ENCODE measurements at places on chromosomes 3 and 15.

GRCh38 chr3:157375342-157375986 lies 61.2 kb upstream of the PTX3 start:
- DNase-seq = no peak

DNA sequence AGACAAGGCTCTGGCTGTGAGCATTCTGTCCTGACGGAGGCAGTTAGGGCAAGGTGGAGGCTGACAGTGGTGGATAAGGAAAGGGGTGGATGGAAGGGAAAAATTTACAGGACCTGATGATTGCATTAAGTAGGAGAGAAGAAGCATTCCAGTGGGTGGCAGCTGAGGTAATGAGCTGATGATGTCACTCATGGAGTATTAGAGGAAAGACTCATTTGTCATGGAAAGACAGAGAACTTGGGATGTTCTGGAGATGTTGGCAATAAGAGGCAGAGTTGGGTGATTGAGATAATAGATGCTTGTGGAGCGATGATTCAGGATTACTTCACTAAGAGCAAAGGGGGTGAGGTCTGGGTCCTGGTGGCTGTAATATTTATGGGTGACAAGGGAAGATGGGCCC lies 63.6 kb upstream of the SCN5A start:
- DNase-seq = no peak

DNA sequence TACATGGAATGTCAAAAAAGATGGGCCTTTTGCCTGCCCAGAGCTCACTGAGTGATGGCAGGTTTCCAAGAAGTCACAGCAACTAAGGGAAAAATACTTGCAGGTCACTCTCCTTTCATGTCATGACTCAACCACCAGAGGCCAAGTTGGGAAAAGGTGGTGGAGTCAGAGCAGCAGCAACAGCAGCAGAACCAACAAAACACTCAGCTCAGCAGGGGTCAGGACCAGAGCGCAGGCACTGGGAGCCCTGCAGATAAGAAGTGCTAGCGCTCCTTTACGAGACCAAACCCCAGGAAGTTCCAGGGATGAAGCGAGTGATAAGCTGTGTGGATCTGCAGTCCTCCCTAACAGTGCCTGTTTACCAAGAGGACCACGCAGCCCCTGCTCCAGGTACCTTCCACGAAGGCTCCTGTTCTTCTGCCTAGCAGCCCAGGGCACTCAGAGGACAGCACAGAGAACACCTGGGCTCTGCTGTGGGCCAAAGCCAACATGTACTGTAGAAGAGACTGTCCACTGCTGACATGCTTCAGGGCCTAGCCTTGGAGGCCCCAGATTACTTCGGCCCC lies 26.0 kb downstream of the POC1A start:
- no peak for DNase-seq

DNA sequence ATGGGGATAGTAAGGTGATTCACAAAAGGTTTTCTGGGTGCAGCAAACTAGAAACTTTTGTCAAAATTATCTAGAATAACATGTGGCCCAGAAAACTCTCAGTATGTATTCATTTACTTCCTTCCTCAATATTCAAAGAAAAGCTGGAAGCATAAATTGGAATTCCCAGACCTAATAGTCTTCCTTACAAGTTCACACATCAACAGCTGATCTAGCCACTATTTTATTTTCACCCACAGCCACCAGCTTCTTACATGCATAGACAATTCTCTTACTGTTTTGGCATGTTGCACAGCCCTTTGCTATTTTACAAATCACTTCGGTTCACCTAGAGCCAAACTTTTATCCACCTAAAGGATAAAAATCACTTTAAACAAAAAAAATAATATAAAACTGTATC lies 647.8 kb upstream of the CCDC54 start:
- DNase-seq = no peak

- DNase-seq = no peak
Measured at GRCh38 chr3:34066328-34066727, 267.9 kb downstream of the PDCD6IP start.

DNA sequence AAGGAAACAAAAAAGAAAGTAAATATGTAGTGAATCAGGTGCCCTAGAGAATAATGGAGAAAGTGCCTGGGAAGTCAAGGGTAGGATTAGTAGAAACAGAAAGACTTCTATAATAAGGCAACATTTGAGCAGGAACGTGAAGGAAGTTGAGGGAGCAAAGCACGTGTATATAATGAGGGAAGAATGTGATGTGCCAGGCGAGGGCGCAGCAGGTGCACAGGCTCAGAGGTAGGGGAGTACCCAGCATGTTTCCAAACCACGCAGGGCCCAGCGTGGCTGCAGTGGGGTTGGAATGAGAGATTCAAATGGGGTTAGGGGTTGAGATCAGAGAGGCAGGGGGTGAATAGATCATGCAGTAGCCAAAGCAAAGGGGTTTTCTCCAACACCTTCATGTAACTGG lies 91.9 kb upstream of the VGLL4 start:
- DNase-seq = no peak

GRCh38 chr3:123869165-123869564 lies 15.0 kb downstream of the MYLK start:
- no peak for DNase-seq

- DNase-seq = no peak
Measured at GRCh38 chr3:108295421-108296175, 750 bp upstream of the HHLA2 start.

- DNase-seq = no peak
Measured at GRCh38 chr3:8629151-8630021, 15.2 kb downstream of the SSUH2 start.

DNA sequence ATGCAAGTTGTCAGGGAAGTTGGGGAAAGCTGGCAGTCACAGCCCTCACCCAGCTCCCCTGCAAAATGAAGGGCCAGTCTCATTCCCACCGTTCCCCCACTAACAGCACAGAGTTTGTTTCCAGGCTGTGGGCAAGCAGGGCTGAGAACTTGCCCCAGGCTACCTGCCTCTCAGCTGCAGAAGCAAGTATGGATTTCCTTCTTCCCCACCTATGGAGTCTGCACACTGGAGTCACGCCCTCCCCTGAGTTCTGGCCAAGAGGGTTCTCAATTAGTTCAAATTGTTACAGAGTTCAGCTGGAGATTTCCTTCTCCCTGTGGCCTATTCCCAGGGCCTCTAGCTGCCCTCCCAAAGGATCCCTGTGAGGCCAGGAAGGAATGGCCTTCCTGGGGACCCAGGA lies 90.1 kb upstream of the ATP11B start:
- no peak for DNase-seq

DNA sequence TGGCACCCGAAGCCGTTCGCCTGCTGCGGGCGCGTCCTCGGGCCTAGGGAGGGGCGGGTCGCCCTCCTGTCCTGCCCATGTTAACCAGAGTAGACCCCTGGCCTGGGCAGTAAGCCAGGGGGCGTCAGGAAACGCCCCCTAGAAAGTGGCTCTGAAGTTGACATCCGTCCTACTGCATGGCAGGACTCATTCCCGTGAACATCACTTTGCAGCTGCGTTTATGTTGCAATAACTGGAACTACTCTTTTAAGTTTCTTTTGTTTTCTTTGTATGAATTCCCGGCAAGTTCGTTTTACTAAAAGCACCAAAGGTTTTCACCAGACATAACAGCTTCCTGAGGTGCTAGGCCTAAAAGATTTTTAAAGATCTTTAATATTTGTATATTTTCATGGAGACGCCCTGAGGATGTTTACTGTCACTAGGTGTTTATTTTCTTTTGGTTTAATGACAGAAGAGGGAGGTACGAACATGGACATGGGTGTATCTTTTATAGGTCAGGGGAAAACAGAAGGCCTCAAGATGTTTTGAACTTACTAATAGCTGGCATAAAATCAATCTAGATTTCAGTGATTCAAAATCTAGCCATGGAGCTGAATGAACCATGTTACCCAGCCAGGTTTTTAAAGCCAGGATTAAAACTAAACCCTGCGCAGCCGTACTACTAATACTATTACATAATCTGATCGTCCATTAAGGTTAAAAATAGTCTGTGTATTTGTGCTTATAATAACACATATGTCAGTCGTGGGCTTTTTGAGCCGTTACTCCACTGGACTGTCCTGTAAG lies 1.0 kb downstream of the C15orf61 start:
- DNase-seq = no peak

- DNase-seq = no peak
Measured at GRCh38 chr3:30686176-30686575, 79.8 kb downstream of the TGFBR2 start.

DNA sequence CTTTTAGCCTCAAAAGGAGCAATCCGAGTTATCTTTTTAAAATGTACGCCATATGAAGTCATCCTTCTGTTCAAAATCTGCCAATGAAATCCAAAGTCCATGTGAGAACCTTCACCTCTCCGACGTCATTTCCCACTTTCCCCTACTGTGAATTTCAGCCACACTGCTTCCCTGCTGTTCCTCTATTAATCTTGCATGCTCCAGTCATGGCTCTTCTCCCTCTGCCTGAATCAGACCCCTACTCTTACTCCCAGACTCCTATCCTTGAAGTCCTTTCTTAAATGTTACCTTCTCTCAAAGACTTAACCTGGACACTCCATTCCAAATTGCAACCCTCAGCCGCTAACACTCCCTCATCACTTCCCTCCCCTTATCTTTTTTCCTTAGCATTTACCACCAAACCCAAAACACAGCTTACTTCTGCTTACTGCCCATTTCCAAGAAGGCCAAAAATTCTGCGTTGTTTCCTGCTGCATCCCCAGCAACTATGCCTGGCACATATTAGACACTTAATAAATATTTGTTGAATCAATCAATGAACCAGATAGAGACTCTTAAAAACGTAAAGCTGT lies 1.2 kb downstream of the NKIRAS1 start:
- no peak for DNase-seq
